K562 (cell line): ENCODE measurements at places on chromosomes 13 and 19. TPM values are rescaled to one million over a fixed set of nuclear protein-coding genes. Genes with fewer than 3 reads are reported as not detected.

The ADPRHL1 gene
- total RNA-seq: 0.31 and 0.54 TPM in 2 replicates

The PPP6R1 gene
- total RNA-seq: 115 and 135 TPM in 2 replicates

The CD70 gene
- total RNA-seq: 0.58 and 1.5 TPM in 2 replicates

The LMTK3 gene
- total RNA-seq: 10.2 and 12.3 TPM in 2 replicates

The ZNF329 gene
- 2.2 TPM in 2 replicates for total RNA-seq

The APLP1 gene
- 6.9 and 9.9 TPM in 2 replicates for total RNA-seq

The ZNF43 gene
- 13.4 and 14.1 TPM in 2 replicates for total RNA-seq

The SOX1 gene
- total RNA-seq: not detected in 2 replicates

The SYT5 gene
- 19.9 and 20.9 TPM in 2 replicates for total RNA-seq

The SH2D3A gene
- total RNA-seq: 19.4 and 26.3 TPM in 2 replicates

The COX6B2 gene
- 2.5 and 2.6 TPM in 2 replicates for total RNA-seq

The MBD3L3 gene
- not detected in 2 replicates for total RNA-seq

The ATXN8OS gene
- not detected in 2 replicates for total RNA-seq

The PRTN3 gene
- total RNA-seq: 0.60 and 0.86 TPM in 2 replicates

The MED4 gene
- 29.9 and 34.1 TPM in 2 replicates for total RNA-seq

The C1QTNF9B gene
- total RNA-seq: 0.25 and 0.38 TPM in 2 replicates

The ZNF793 gene
- total RNA-seq: 0.02 TPM in 1 of 2 replicates, not detected in the other

The ERCC1 gene
- total RNA-seq: 75.1 and 75.5 TPM in 2 replicates

The PKN1 gene
- 222 and 228 TPM in 2 replicates for total RNA-seq

The CBY2 gene
- total RNA-seq: not detected in 2 replicates

The ZNF582 gene
- total RNA-seq: 1.3 and 2.1 TPM in 2 replicates

The ZNF562 gene
- 31.5 and 34.3 TPM in 2 replicates for total RNA-seq
